ENCODE measurements at places on chromosomes 13 and 19.

GRCh38 chr13:103288114-103288513 is 221.9 kb upstream of the SLC10A2 start:
- DNase-seq = no peak

- DNase-seq = no peak
These were observed 36.5 kb downstream of the B3GLCT start for GRCh38 chr13:31236211-31236786.

DNA sequence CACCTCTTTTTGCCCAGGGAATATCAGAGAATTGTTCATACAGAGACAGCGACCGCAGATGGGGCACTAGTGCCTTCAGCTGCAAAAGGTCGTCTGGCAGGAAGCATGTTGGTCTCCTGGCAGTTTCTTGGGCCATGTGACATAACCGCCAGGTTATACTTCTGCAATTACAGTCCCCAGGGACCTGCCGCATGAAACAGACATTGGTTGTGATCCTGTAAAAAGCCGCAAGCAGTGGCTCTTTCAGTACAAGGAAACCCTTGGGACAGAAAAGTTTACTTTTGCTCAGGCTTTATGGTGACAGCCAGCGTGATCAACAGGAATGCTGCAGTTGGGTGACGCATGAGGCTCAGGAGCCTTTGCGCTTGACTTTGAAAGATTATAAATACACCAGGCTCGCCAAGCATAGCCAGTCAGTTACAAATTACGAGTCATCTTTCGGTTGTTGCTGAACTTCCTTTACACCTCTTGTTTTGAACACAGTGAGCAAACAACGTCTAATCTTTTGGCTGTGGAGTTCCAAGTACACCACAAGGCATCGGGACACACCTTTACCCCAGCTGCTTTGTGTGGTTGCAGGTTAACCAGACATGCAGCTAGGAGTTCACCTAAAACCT is 50.5 kb upstream of the UBE2L5 start:
- DNase-seq = peak; percentile 23

DNA sequence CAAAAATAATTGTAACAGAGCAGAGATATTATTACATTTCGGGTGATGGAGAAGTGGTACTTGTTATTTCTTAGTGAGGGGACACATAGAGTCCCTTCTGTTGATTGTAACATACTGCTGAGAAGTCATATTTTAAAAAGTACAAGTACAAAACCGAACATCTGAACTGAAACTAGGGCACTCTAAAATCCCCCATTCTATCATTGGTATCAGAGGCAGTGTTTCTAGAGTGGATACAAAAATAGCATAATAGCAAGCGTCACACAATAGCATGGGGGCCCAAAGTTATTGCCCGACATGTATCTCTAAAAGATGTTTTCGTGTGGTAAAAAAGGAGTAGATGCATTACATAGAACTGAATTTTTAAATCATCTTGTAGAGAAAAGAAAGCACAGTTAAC is 502.1 kb upstream of the SLC10A2 start:
- no peak for DNase-seq

DNA sequence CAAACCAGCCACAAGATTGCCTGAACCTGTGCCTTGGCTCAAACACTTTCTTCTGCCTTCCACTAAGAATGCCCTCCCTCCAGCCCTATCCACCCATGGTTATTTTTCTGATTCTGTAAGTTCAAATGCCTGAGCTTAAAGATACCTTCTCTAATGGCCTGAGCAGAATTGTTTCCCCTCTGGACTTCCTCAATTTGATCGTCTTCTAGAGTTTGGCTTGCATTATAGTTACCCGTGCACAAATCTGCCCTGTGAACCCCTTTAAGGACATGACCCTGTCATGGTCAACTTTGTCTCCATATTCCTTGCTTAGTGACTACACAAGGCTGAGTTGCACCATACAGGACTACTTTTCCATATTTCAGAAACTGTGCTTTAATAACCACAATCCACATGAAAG is 481.0 kb downstream of the FOXO1 start:
- no peak for DNase-seq

GRCh38 chr13:73943137-73943964 is 190.9 kb downstream of the KLF12 start:
- DNase-seq = no peak

GRCh38 chr13:43185226-43185625 is 161.8 kb downstream of the DNAJC15 start:
- DNase-seq = no peak

DNA sequence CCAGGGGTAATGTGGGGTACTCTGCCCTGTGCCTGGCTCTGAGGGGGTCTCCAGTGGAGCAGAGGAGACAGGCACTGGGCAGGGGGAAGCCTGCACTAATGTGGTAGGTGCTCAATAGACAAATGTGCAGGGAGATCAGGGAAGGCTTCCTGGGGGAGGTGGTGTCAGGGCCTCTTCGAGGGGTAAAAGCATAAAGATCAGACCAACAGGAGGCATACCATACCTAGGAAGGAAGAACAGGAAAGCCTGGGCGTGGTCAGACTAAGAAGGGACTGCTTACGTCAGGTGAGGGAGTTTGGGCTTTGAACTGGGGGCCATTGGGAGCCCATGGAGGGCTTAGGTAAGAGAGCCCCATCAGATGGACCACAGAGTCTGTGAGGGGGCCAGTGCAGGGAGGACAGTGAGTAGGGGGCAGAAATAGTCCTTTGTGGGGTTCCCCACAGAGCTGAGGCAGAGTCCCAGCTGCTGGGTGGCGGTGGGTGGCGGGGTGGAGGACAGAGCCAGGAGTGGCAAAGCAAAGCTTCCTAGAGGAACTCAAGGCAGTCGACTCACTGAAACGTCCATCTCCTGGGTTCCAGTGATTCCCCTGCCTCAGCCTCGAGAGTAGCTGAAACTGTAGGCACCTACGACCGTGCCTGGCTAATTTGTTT is 8.8 kb downstream of the PRR36 start:
- DNase-seq = no peak

DNA sequence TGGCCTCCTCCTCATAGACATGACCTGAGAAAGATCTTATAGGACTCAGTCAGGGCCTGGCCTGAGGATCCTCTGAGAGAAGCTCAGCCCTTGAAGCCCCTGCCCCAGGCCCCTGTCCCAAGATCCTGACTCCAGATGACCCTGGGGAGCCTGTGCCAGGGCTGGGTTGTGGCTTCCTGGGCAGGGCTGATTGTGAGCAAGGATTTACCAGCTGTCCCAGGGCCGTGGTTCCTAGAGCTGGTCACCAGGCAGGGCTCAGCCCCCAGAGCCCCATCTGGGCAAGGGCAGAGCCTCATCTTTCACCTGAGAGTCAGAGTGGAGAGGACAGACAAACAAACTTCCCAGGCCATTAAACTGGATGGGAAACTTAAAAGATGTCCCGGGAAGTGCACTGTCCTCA is 1.9 kb downstream of the CEACAM21 start:
- DNase-seq = no peak

- DNase-seq = no peak
These were observed 71.2 kb downstream of the GNG7 start for GRCh38 chr19:2631213-2631821.

DNA sequence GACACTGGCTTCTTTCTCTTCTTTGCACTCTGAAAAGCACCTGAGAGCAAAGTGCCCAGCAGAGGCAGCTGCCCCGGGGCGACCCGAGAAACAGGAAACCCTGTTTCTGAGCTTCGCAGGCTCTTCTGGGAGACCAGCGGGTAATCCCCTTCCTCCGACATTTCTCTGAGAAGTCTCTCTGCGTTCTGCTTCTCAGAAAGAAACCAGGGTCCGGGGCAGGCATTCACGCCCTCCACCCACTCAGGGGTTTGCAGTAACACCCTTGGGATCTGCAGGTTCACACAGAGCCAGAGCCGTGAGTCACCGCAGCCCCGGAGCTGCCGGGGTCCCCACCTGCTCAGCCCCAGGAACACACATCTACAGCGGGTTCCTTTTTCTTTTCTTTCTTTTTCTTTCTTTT is 86.0 kb downstream of the GADD45B start:
- DNase-seq = peak; percentile 72

GRCh38 chr19:29675120-29675649 is 9.9 kb downstream of the PLEKHF1 start:
- DNase-seq = no peak

DNA sequence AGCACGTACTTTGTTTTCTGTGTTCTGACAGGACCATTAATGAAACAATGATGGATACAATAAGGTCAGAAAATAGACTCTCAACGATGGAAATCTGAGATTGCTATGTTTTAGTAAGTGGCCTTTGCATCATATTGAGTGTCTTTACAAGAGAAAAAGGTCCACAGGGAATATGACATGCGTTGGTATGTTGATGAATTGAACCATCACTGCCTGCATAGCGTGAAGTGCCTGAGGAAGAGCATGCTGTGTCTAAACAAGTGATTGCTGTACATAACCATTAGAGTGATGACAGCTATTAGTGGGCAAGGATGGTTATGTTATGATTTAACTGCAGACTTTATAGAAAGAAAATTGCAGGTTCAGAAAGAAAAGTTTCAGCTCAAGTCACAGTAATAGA is 623.2 kb downstream of the SLITRK5 start:
- DNase-seq = no peak

DNA sequence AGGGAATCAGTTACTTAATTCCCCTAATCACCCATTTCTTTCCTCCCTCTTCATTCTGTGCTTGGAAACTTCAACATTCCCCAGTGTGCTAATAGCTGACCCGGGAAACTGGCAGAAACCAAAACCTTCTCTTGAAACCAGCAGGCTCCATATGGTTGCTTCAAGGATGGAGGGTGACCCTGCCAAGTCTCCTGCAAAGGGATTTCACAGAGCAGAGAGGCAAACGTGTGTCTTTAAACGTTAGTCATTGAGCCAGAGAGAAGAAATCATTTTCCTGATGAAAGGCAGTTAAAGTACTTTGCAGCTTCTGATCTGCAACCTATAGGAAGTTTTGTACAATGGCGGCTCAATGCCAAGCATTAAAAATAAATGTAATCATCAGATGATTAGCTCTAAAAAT is 220.9 kb downstream of the POU4F1 start:
- DNase-seq = no peak

DNA sequence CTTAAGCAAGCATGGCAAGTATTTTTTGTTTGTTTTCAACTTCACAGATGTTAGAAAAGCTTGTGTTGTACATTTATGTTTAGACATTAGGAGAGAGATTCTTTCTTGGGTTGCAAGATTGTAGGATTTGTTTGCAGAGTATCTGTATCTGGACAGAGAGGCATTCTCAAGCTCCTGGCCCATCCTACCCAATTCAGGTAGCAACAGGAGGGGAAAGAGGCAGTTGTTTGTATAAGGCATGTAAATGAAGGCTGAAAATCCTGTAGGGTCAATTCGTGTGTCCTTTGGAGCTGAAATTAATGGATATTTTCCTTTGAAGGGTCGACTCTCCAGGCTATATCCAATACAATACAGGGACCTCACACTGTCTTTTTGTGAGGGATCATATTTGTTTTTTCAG is 147.3 kb downstream of the KCNRG start:
- no peak for DNase-seq
